Omental fat pad (tissue), 4 donors: ENCODE measurements at places on chromosomes 13 and 19. TPM values are rescaled to one million over a fixed set of nuclear protein-coding genes. Genes with fewer than 3 reads are reported as not detected.

ZNF625 gene
- 2.6 TPM for total RNA-seq

PGLYRP1 gene
- not detected for total RNA-seq

CEACAM8 gene
- not detected for total RNA-seq

LILRB3 gene
- total RNA-seq = 78.8 TPM
